Activated CD4-positive, CD25-positive, alpha-beta regulatory T cell treated with anti-CD3 and anti-CD28 coated beads, Interleukin-2, amount 50 U/mL, for 72 hours (primary cell): ENCODE measurements at places on chromosomes 5 and 9.

DNA sequence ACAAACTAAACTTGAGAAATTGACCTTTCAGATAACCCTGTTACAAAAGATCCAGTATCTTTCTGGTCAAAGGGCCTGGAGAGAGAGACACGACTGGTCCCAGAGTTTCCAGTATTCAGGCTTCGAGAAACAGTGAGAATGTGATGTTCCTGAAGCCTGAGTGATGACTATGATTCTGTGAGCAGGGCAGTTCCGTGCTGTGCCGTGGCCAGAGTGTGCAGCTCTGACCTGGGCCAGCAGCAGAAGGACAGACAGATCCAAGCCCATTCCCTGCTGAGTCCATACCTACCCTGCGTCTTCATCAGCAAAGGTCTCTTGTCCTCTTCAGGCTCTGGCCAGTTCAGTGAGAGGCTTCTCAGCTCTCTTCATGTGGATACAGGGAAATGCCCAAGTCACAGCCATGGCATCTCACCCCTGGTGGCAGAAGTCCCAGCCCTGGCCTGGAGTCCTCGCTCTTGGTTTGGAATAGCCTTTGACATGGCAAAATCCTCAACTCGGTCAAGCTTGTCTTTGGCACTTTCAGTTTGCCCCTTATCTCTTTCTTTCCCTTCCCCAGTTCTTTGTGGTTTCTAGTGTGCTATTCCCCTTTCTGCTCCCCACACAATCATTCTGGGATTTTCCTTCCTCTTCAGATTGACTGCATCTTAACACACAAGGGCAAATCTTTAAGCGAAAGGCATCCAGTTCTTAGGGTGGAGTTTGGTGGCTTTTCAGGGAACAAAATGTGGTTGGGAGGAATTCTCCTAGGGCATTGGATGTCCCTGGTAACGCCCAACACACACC lies 107.7 kb downstream of the LIFR start:
- no peak for DNase-seq

GRCh38 chr5:73815631-73816030 lies 189.6 kb downstream of the ARHGEF28 start:
- no peak for DNase-seq

GRCh38 chr9:94926431-94926800 lies 199.9 kb downstream of the AOPEP start:
- no peak for DNase-seq

DNA sequence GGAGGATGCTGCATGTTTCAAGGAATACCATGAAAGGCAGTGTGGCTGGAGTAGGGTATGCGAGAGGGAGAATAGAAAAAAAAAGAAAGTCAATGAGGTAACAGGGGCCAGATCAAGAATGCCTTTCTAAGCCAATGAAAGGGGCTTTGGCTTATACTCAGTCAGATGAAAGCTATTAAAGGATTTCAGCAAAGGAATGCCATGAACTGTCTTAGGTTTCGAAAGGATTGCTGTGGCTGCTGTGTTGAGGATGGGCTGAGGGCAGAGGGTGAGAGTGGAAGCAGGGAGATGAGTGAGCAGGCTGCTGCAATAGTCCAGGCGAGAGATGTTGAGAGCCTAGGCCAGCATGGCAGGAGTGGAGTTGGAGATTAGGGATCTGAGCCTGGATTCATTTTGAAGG lies 135.4 kb upstream of the CKMT2 start:
- DNase-seq = no peak

DNA sequence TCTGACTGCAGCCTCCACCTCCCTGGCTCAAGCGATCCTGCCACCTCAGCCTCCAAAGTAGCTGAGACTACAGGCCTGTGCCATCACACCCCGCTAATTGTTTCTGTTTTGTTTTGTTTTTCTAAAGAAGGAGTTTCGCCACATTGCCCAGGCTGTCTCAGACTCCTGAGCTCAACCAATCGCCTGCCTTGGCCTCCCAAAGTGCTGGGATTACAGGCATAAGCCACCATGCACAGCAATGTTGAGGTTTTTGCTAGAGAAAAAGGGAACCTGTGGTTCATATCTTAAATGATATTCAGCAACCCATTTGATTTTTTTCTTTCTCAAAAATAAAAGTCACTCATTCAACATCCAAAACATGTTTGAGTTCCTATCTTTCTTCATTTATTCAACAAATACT lies 20.4 kb upstream of the DELE1 start:
- no peak for DNase-seq

GRCh38 chr5:149100331-149100730 lies 37.5 kb upstream of the SH3TC2 start:
- DNase-seq = no peak

GRCh38 chr9:135391759-135392158 lies 87.8 kb upstream of the PPP1R26 start:
- no peak for DNase-seq

DNA sequence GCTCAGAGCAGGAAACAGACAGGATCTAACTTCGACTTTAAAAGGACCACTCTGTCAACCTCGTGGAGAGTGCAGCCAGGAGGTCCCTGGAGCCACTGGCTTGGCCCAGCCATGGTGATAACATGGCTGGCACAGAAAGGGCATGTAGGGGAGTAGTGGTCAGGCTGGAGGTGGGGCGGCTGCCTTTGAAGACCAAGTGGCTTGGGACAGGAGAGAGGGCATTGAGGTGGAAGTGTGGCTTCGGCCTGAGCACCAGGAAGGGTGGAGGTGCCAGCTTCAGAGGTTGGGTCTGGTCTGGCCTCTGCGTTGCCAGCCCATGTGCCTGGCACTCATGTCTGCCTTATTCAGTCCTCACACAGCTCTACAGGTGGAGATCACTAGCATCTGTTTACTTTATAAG lies 270.0 kb downstream of the NSG2 start:
- no peak for DNase-seq

DNA sequence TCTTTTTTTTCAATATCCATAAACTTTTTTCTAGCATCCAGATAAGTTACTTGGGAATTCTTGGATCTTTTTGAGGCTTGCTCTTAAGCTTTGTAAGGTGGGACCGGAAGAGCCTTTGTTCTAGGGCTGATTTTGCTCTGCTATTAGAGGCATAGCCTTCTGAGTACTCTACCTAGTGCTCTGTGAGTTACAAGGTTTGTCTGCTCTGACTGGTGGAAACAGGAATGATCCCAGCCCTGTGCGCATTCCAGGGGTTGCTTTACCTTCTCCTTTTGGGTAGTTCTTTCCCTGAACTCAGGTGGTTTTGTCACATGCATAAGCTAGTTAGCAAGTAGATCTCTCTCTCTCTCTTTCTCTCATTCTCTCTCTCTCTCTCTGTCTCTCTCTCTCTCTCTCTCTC lies 180.8 kb upstream of the PCSK5 start:
- no peak for DNase-seq

DNA sequence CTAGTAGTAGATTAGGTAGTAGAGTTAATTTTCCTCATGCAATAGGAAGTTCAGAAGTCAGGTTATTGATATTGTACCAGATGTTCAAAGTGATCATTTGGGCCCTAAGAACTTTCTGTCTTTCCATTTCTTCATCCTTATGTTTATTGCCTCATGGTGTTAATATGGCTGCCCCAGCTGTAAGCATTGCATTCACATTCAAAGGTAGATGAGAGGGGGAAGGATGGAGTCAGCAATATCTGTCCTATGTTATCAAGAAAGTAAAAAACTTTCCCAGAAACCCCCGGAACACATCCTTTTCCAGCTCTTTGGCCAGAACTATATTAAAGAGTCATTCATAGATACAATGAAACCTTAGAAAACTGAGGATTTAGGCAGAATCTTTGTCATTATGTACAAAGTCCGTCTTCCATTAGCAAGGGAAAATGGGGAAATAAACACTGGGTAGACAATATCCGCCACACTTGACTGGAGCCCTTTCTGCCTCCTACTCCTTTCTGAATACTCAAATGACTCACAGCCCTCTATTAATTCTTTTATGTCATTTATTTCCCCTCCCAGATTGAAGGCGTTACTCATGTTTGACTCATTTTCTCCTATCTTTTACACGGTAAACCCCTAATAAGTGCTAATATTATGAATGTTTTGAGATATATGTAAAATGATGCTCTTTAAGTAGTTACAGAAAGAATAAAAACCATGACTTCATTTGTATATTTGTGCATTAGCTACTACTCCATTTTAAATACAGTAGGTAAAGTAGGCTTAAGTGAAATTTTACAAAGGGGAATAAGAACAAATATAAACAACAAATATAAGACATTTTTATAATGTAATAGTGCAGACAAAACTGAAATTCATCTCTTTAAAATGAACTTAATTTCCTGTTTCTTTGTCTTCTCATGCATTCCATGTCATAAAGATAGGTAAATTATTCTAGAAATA lies 127.6 kb downstream of the SLF1 start:
- DNase-seq = no peak

GRCh38 chr5:172870715-172871461 lies 36.8 kb downstream of the ERGIC1 start:
- DNase-seq = no peak

- DNase-seq = no peak
Observed at GRCh38 chr5:172726966-172727365, 44.0 kb downstream of the DUSP1 start.
